ENCODE measurements at places on chromosomes 12 and 14.
A peak's percentile ranks its signal among the peaks of the same experiment; 100 is the strongest.

- DNase-seq: no peak
Observed at GRCh38 chr14:87196436-87196835, 796.5 kb downstream of the GALC start.

GRCh38 chr12:106926657-106927056, 29.1 kb upstream of the TMEM263 start:
- DNase-seq: no peak

- DNase-seq: no peak
Observed at GRCh38 chr14:102764220-102764671, 13.0 kb upstream of the TRAF3 start.

- peak; percentile 61 for DNase-seq
Observed at GRCh38 chr12:104057771-104058197, 6.5 kb upstream of the HCFC2 start.

DNA sequence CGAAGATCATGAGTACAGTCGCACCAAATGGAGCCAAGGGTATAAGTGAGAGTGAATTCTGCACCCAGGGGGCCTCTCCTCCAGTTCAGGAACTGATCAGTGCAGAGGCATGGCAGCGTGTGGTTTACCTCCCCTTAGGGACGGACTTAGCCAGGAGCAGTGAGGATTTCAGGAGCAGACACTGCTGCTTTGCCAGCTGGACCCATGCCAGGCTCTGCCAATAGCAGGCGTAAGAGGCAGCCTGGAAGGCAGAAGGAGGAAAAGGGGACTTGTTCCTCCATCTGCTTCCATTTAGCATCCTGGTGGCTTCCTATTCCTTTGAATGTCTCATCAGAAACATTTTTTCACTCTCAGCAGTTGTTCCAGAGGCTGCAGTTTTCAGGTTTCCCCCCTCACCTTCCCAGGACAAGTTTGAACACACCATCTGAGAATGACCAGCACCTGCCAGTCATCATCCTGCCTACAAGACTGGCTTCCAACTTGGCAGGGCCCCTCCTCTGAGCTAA, 137.0 kb upstream of the LMNTD1 start:
- no peak for DNase-seq

DNA sequence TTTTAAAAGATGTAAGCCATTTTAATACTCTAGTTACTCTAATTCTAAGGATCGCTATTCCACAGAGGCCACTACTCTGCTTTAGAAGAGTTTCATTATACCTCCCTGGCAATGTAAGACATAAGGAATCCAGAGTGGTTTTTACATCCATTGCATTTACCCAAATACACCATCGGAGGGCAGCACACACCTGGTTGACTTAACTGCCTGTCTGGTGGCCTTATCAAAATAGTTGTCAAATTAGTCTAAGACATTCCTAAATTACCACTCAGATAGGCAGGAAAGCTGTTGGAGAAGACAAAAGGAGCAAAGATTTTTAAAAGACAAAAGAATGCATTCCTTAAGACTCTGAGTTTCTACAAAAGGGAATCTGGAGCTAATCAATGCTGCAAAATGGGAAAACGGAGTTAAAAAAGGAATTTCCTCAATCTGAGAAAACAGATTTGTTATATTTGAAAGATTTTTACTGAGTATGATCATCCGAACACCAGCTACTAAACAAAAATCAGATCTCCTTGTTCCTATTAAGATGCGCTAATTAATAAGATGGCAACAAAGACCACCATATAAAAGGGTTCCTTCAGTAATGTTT, 33.8 kb upstream of the FGD4 start:
- DNase-seq: peak; percentile 83

DNA sequence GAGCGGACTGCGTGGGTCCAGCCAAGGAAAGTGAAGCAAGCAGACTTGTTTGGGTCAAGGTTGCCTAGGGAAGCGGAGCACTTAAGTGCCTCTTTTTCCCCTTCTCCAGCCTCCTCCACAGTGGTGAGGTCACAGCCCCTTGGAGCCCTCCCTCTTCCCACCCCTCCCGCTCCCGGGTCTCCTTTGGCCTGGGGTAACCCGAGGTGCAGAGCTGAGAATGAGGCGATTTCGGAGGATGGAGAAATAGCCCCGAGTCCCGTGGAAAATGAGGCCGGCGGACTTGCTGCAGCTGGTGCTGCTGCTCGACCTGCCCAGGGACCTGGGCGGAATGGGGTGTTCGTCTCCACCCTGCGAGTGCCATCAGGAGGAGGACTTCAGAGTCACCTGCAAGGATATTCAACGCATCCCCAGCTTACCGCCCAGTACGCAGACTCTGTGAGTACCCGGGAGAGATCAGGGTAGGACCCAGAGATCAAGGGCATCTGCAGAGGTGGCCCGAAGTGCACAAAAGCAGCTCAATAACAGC, at the start of gene TSHR:
TSHR (plus strand) TSS at position 206 of the 526 bp plus-strand sequence; CDS start at position 266, 60 bp downstream.
- DNase-seq: no peak

DNA sequence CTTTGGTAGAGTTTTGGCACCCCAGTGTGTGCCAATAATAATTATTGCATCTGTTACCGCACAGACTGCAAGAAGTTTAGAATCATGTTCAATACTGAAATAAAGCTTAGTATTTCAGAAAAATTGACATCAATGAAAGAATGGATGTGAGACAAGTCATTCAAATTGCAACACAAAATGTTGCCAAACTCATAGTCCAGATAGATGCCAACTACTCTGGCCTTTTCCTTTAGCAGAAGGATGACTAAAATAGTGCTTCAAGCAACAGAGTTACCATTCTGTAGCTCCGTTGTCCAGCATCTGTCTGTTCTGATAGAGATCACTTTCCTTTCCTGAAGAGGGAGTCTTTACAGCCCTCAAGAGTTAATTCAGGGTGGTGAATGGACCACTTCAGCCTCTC, 77.5 kb downstream of the LIN7A start:
- peak; percentile 41 for DNase-seq

DNA sequence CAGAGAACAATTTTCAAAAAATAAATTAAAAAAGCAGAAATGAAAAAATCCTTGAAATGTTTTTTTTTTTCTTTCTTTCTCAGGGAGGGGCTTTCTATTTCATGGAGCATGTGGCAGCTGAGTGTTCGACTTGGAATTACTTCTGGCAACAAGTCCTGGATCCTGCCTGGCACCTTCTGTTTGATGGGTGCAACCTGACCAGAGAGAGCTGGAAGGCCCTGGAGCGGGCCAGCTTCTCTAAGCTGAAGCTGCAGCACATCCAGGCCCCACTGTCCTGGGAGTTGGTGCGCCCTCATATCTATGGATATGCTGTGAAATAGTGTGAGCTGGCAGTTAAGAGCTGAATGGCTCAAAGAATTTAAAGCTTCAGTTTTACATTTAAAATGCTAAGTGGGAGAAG, 22.5 kb upstream of the HIGD1C start:
- DNase-seq: no peak

DNA sequence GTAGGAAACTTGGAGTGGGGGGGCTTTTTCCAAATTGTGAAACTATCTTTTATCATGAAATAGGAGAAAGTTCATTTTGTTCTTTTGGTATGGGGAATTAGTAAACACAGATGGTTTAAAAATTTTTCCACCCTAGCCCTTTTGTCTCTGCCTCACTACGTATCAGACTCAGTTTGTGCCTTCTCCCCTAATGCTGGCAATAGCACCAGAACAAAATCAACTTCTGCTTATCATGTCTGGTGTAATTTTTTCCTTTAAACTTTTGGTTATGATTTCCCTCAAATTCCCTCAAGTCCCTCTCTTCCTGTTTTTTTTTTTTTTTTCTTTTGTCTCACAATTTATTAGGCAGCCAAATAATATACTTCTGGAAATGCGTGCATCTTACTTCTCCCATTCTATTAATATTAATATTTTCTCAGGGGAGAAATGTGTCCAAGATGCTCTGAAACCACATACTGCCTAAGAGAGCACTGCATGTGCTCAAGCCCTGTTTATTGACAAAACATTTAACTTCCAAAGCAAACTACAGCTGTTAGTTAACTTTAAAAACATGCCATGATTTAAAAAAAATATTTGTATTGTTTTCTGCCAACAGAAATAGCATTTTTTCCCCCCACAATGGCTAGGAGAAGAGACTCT, 35.4 kb downstream of the TESPA1 start:
- DNase-seq: no peak

GRCh38 chr12:25819691-25820090, 138.8 kb upstream of the RASSF8 start:
- no peak for DNase-seq

GRCh38 chr12:89470741-89471509, 53.7 kb downstream of the GALNT4 start:
- peak; percentile 71 for DNase-seq

GRCh38 chr12:53952871-53953734, 1.6 kb upstream of the HOXC12 start:
- DNase-seq: peak; percentile 29

GRCh38 chr12:89857652-89858274, 149.1 kb upstream of the ATP2B1 start:
- no peak for DNase-seq

GRCh38 chr12:128578045-128578444, 245.7 kb downstream of the SLC15A4 start:
- no peak for DNase-seq

GRCh38 chr12:94762259-94762942, 112.0 kb upstream of the TMCC3 start:
- DNase-seq: no peak

DNA sequence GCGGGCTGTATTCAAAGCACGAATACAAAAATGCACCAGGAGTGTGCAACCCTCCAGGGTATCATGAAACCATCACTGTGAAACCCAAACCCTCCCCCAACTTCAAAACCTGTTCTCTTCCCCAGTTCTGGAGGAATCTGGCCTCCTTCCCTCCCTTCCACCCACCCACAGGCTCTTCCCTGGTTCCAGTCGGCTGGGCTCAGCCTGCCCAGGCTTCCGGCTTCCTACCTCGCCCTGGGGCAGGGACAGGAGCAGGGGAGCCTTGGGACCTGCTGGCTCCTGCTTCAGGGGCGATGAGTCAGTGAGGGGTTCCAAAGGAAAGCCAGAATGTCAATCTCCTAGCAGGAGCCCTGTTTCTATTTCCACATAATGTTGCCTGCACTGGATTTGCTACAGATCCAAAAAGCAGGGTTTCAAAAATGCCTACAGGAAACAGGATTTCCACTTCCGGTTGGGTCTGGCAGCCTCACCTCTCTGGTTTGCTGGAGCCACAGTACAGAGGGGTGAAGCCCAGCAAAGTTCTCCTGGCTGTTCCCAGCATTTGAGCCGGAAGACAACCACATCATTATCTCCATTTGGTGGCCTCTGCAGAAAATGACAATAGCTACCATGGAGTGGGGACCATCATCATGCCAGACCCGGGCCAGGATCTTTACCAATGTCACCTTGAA, 278.3 kb downstream of the DPF3 start:
- peak; percentile 73 for DNase-seq
